ENCODE measurements at places on chromosomes 12 and 14.

DNA sequence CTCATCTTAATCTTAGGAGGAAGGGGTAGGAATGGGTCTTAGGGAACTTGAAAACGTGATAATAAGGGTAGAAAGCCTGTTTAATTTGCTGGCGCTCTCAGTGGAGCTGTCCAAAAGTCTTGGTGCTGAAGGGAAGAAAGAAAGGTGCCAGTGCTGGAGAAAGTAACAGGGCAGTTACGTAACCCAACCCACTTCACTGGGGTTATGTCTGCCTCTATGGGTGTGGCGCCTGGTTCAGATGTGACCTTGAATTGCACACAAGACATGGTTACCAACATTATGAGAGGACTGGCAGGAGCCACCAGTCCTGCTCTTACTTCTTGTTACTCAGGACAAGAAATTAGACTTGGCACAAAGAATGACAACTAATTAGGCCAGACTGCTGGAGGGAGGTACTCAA, 18.6 kb upstream of the GPATCH2L start:
- DNase-seq = peak; percentile 3

- DNase-seq = no peak
Observed at GRCh38 chr14:61451491-61451890, 130.1 kb downstream of the PRKCH start.

DNA sequence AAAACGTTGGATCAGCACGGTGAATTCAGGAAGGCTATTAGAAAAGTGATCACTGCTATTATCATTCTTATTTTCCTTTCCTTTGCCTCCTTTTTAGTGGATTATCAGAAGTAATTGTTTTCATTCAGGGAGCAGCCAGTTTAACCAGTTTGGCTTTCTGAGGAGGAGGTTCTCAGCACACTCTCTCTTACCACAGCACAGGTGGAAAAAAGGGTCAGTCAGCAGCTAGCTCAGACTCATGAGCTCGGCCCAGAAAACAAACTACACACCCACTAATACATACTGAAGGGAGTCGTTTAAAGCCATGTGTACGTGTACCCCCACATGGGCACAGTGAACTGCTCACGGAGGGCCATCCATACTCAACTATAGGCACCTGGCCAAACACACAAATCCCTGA, 23.2 kb upstream of the MAGOHB start:
- DNase-seq = peak; percentile 25

- DNase-seq = peak; percentile 28
Observed at GRCh38 chr12:78407722-78408121, 456.9 kb upstream of the SYT1 start.

- DNase-seq = no peak
Observed at GRCh38 chr12:166425-167075, 47.4 kb downstream of the SLC6A12 start.

DNA sequence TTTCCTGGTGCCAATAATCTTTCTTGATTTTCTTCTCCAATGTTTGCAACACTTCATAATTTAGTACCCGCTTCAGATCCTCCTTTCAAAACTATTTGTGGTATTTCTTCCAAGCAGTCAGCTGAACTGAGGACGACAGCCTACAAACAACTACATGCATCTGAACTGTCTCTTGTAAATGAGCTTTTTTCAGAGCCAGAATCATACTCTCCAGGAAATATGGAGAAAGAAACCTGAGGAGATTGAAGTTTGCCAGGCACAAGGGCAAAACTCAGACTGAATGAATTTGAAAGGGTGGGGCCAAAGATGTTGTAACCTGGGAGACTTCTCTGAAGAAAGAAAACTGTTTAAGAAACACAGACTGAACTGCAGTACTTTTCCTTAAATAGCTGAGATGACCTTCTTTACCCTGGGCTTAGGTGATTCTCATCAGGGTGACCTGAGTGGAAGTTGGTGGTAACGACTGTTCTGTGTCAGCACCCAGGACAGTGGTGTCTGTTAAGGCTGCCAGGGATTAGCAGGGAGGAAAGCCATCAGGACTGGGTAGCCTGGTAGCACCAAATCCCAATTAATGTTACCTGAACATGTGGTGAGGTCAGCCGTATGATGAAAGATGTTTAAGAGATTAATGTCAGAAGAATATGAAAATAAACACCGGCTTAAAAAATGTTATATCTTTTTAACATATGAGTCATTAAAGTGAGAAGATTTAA, 95.0 kb downstream of the TGFB3 start:
- no peak for DNase-seq

GRCh38 chr12:50302686-50303085, 19.4 kb upstream of the LIMA1 start:
- DNase-seq = no peak

GRCh38 chr14:89225607-89226006, 191.4 kb downstream of the FOXN3 start:
- DNase-seq = no peak

GRCh38 chr12:106894774-106895173, 60.9 kb upstream of the TMEM263 start:
- DNase-seq = no peak

DNA sequence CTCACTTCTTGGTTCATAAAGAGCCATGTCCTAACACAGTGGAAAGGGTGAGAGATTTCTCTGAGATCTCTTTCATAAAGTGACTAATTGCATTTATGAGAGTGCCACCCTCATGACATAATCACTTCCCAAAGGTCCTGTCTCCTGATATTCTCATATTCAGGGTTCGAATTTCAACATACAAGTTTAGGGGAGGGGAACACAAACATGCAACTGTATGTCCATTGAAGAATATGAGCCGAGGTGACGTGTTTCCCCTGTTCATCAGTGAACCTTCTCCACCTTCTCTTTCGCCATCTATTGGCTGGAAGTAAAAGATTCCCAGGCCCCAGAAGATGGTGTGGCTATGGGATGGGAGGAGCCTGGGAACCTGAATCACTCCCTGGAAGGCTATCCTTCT, 354.2 kb upstream of the ATP2B1 start:
- DNase-seq = peak; percentile 43

GRCh38 chr14:74257078-74257940, 18.1 kb downstream of the VSX2 start:
- peak; percentile 64 for DNase-seq

GRCh38 chr12:48424644-48425043, 47.7 kb upstream of the ANP32D start:
- no peak for DNase-seq

DNA sequence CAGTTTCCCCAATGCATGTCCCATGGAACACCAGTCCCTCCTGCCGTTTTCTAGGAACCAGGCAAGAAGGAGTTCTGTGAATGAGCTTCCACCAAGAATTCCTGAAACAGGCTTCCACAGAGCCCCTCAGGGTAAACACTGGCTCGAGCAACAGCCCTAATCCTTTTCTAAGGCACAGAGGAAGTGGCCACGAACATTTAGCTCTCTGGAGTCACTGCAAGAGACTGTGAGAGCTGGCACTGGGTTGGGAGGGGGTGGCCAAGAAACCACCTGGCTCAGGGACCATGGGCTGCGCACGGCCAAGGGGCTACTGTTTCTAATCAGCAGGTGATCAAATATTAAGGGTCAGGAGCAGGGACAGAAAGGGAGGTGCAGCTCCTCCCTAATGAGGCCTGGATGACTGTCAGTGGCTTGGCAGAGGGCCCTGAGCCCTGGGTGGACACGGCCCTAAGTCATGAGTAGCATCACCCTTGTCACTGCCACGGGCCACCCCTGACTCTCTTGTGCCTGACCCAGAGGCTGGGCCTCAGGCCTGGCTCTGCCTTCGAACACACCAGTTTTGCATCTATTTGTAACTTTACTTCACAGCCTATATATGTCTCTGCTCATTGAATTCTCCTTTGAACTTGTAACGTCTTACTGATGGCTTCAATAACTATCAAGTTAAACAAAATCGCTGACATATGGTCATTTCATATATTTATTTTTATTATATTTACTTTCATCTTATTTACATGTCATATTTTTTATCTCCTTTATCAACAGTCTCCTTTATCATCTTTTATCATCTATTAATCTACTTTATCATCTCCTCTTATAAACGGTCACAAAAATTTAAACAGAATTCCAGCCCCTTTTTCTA, 154.0 kb downstream of the DICER1 start:
- DNase-seq = no peak

GRCh38 chr12:53179687-53180219, 769 bp upstream of the ZNF740 start:
- peak; percentile 73 for DNase-seq
